HS-5 (cell line): ENCODE measurements at places on chromosomes 1 and 21.

DNA sequence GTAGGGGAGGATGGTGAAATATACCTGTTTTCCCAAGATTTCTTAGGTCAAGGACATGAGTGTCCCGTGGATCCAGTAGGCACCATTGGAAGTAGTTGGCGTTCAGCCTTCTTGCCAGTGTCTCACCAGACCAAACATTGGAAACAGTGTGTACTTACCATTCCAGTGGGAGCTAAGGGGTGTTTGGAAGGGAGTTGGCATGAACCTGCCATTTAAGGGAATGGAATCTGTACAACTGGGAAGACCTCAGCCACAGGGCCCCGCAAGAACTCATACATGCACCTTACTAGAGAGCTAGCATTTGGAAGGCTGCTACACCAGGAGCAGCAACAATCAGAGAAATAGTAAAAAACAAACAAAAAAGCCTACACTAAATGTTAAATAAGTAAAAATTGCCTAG, 12.7 kb downstream of the ATP5PF start:
- no peak for DNase-seq

- DNase-seq: no peak
These were observed 36.7 kb downstream of the EGLN1 start for GRCh38 chr1:231385416-231385748.

- DNase-seq: no peak
These were observed 30.6 kb upstream of the KCNE2 start for GRCh38 chr21:34333121-34333739.

GRCh38 chr1:192713921-192714320, 78.0 kb downstream of the RGS13 start:
- no peak for DNase-seq

DNA sequence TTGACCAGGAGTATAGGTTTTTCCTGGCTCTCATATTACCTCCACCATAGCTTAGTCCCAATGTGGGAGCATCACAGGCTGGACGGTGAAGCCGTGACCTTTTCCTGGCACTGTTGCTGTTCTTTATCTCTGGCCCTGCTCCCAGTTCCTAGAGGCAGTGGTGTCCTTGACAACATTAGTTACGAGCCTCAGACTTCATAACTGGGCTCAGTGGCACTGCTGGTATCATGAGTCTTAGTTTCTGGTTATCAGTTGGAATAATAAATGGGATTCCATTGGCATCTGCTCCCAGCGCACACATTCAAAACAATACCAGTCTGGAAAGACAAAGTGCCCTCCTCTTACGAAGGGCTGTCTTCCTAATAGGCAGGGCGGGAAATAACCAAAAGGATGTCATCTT, 8.0 kb downstream of the RNPEP start:
- DNase-seq: no peak

GRCh38 chr1:94790246-94790645, 29.9 kb upstream of the SLC44A3 start:
- DNase-seq: no peak

GRCh38 chr1:151222130-151222529, 23.8 kb downstream of the PIP5K1A start:
- no peak for DNase-seq

DNA sequence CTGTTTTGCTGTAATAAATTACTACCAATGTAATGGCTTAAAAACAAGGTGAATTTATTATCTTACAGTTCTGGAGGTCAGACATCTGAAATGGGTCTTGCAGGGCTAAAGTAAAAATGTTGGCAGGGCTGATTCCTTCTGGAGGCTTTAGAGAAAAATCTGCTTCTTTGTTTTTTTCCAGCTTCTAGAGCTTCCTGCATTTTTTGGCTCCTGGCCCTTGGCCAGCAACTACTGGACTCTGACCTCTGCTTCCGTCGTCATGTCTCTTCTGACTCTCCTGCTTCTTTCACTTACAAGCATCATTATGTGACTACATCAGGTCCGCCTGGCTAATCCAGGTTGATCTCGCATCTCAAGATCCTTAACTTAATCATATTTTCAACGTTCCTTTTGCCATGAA, 350.9 kb downstream of the S1PR1 start:
- no peak for DNase-seq

- peak; percentile 30 for DNase-seq
These were observed 56.9 kb upstream of the IVNS1ABP start for GRCh38 chr1:185373813-185374529.

DNA sequence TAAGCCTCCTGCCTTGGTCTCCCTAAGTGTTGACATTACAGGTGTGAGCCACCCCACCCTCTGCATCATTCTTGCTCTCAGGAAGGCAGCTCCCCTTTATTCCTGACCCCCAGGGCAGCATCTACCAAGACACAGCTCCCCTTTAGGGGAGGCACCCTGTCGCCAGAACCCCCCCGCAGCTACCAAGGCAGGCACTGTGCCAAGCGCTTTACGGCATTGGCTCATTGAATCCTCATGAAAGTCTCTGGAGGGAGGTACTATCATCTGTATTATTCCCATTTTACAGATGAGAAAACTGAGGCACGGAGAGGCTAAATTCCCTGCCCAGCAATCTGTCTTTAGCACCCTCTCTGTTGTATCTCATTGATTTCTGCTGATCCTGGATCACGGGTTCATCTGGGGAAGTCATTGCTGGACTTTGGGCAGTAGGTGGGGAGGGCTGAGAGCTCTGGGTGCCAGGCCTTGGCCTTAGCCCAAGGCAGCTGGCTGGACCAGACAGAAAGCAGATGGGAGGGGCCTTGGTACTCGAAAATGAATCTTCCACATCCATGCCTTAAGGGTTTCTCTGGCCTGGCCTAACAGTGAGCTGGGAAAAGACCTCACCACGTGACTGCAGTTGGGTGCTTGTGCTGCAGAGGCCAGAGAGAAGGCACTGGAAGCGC, 5.9 kb downstream of the PLOD1 start:
- DNase-seq: no peak

DNA sequence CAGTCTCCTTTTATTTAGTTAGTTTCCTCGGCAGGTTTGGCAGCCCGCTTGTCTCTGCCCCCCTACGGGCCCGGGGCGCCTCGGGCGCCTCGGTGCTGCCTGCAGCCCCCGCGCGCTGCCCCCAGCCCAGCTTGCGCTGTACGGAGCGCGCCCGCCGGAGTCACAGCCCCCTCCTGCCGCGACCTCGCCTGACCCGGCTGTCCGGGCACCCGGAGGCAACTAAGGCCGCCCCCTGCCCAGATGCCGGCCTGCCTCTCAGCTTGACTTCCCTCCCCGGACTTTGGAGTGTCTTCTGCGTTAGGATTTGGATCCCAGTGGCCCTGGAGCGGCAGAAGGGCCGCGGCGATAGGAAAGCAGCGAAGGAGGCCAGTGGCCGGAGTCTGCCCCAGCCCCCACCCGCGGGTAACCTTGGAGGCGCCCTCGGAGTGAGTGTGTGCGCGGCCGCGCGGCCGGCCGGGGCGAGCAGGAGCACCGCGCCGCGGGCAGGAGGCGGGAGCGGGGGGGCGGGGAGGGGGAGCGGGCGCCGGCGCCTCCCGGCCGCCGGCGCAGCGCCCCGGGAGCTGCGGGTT, 7.6 kb downstream of the CDKN2C start:
- DNase-seq: no peak

DNA sequence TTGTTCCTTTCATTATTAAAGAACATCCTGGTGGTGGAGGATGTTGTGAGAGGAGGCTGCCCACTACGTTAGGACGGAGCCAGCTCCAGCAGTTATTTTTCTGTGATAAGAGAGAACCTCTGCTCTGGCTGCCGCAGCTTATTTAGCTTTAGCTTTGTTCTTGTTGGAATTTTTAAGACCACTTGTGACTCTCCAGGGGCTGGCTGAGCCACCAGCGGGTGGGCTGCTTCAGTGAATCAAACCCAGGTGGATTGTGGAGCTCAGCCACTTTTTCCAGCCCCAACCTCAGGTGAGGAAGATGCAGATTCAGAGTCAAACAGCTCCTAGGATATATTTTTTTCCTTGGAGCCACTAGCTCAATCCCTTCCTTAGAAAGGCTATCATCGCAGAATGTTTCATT, 83.1 kb upstream of the CTTNBP2NL start:
- DNase-seq: no peak

DNA sequence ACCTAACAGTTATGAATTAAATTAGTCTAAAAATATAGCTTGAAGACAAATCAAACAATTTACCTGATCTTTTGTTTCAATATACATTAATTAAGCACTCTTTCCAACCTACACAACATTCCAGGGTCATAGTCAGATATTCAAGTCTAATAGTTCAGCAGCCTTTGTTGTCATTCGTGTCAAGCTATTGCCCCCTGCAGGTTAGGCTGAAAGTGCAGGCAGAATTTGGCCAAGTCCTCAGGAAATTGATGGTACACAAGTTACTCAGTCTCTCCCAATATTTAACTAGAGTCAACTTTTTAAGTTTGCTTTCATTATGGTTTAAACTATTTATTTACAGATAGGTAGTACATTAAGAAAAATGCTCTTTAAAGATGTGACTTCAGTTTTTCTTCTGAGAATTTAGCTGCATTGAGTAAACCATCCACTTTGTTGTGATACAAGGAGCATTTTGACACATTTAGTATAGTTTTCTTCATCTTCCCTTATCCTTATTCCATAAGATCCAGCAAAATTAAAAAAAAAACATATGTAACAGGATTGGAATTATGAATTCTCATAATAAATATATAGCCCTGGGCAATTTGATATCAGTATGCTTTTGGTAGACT, 130.3 kb upstream of the DPYD start:
- DNase-seq: peak; percentile 71

GRCh38 chr1:66873111-66873510, 51.5 kb downstream of the DNAI4 start:
- no peak for DNase-seq

- no peak for DNase-seq
These were observed at the start of gene TSPEAR for GRCh38 chr21:44711327-44712202. Gene TSPEAR, minus strand, starts transcription at chr21:44711572. Its CDS starts 58 bp downstream, at chr21:44711514.

- DNase-seq: no peak
These were observed 283.7 kb downstream of the ZNF648 start for GRCh38 chr1:181777812-181778211.

DNA sequence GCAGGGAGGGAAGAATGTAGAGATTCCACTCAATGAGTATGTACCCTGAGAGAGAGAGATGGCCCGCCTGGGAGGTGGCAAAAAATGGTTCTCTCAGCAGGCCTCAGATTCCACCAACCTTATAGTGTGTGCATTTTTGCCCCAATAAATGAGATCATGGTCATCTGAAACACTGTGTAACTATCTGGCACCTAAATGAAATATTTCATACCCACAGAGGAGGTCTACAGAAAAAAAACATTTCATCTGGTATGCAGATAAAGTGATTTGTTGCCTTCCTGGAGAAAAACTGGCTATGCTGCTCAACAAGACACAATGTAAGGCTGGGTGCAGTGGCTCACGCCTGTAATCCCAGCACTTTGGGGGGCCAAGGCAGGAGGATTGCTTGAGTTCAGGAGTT, 4.9 kb downstream of the TMCO2 start:
- no peak for DNase-seq

- no peak for DNase-seq
These were observed 2.3 kb upstream of the SF3B4 start for GRCh38 chr1:149929856-149930255.

- no peak for DNase-seq
These were observed 749 bp downstream of the SEC16B start for GRCh38 chr1:177969109-177969508.

DNA sequence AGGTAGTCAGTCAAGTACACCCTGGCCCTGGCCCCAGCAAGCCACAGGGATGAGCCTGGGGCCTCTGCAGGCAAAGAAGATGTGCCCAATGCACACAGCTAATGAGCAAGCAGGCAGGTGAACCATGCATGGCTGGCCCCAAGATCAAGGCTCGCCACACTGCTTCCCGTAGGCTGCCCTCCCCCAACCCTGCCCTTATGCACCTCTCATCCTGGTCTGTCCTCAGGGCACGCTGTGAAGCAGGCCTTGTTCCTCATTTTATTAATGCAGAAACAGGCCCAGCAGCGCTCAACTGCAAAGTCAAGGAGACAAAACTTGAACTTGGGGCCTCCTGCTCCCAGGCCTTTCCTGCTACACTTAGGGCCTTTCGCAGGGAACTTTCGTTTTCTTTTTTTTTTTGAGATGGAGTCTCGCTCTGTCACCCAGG, 35.6 kb upstream of the ID3 start:
- no peak for DNase-seq

- peak; percentile 29 for DNase-seq
These were observed 3.6 kb downstream of the CR1 start for GRCh38 chr1:207499573-207499972.

DNA sequence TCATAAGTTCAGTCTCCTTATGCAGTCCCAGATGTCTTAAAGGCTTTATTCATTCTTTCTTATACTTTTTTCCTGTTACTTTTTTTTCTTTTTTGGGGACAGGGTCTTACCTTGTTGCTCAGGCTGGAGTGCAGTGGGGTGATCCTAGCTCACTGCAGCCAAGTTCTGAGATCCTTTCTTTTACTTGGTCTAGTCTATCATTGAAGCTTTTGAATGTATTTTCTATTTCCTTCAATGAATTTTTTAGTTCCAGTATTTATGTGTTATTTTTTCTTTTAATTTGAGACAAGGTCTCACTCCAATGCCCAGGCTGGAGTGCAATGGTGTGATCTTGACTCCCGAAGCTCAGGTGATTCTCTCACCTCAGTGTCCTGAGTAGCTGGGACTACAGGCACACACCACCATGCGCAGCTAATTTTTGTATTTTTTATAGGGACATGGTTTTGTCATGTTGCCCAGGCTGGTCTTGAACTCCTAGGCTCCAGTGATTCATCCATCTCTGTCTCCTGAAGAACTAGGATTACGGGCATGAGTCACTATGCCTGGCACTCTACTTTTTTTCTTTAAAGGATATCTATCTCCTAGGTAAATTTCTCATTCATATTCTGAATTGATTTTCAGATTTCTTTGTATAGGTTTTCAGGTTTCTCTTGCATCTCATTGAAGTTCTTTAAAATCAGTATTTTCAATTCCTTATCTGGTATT, 26.1 kb upstream of the GTF2B start:
- DNase-seq: no peak

- no peak for DNase-seq
These were observed 214.3 kb upstream of the ESRRG start for GRCh38 chr1:216937491-216937890.

DNA sequence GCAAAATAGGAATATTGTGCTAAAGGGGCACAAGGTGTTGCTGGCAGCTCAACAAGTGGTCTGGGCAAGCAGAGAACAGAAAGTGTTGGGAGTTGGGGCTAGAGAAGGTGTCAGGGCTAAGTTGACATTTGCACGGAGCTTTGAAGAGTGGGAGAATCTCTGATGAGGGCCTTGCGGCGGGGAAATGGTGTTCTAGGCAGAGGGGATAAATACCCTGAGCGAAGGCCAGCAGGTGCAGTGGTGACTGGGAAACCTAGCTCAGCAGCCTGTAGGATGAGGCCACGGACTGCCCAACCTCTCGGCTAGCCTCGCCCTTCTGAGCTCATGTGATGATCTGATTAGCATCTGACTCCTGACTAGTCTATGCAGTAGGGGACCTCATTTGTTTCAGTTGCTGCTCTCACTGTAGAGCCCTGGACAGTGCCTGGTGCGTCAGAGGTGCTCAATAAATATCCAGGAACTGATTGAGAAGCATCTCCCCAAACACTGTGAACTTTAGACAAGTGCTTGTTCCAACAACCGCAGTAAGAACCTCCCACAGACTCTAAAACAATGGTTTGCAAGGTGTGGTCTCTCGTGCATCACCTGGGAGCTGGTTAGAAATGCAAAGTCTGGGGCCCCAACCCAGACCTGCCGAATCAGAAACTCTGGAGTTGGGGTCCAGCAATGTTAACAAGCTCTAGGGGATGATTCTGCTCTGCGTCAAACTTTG, 1.0 kb upstream of the FOXO6 start:
- DNase-seq: no peak
